CD4-positive, alpha-beta T cell treated with Interleukin-12 subunit alpha and Interleukin-12 subunit beta, for 1 hour (primary cell): ENCODE measurements at places on chromosomes 11 and 22.

DNA sequence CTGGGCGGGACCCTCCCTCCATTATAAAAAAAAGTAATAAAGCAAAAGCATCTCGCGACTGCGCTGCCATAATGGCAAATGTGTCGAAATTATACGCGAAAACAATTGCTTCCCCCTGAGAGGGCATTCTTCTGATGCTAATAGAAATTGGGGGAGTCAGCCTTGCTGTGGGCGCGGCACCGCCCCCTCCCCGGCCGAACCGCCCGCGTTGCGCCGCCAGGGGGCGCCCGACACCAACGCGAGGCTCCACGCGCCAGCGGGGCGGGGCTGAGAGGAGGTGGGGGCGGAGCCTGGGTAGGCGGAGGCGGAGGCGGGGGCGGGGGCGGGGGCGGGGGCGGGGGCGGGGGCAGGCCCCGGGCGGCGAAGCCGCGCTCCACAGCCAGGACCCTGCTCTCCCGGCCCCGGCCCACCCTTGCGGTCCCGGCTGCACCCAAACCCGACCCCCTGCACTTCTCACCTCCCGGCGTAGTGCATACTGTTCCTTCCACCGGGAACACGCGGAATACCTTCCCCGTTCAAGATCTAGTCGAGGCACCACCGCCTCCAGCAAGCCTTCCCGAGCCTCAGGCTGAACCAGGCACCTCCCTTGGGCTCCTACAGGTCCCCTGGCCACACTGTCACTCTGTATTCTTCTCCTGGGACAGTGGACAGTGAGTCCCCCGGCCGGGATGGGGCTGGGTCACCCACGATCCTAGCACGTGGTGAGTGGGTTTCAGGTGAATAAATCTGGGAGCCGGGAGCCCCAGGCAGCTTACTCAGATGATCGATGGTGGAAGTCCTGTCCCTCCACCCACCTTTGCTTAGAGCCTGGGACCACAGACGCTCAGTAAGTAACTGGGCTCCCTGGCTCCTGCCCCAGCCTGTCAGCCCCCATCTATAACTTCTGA is 15.5 kb upstream of the UPK3A start:
- DNase-seq, result peak; percentile 90

GRCh38 chr22:17866127-17866526 is 91.9 kb upstream of the BID start:
- DNase-seq, result no peak

DNA sequence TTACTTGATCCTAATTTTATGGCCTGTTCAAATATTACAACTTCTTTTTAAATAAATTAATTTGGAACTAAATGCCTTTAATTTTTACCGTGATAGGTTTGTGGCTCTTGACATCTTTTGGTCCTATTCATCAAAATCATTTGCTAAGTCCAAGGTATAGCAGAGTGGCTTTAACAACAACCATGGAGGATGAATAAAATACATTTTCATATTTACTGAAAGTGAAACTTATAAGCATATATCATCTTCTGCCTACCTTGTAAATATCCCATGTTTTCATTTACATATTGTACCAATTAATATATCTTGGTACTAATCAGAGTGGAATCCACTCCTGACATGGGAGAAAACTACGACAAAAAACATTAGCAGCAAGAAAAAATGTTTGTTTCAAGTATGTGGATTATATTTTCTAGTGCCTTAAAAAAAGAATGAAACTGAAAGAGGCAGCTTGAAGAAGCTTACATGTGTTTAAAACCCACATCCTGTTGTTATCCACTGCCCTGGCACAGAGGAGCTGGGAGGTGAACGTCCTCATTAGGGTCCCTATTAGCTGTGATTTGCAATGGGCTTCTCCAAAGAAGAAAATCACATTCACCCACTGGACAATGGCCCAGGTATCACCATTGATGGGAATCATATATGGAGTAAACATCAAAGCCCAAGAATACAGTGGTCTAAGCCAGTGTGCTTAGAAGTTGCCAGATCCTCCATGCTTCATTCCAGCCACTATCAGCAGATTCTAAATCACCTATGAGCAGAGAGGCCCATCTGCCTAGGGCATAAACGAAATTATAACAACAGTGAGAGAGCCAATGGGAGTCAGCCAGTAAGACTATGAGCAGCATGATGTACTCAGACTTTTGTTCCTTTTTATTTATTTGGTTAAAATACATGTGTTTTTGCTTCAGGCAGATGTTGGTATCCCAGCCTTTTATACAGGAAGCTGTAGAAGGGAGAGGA is 84.7 kb downstream of the MAML2 start:
- DNase-seq, result peak; percentile 69

GRCh38 chr11:132289590-132290256 is 919.3 kb downstream of the NTM start:
- no peak for DNase-seq

DNA sequence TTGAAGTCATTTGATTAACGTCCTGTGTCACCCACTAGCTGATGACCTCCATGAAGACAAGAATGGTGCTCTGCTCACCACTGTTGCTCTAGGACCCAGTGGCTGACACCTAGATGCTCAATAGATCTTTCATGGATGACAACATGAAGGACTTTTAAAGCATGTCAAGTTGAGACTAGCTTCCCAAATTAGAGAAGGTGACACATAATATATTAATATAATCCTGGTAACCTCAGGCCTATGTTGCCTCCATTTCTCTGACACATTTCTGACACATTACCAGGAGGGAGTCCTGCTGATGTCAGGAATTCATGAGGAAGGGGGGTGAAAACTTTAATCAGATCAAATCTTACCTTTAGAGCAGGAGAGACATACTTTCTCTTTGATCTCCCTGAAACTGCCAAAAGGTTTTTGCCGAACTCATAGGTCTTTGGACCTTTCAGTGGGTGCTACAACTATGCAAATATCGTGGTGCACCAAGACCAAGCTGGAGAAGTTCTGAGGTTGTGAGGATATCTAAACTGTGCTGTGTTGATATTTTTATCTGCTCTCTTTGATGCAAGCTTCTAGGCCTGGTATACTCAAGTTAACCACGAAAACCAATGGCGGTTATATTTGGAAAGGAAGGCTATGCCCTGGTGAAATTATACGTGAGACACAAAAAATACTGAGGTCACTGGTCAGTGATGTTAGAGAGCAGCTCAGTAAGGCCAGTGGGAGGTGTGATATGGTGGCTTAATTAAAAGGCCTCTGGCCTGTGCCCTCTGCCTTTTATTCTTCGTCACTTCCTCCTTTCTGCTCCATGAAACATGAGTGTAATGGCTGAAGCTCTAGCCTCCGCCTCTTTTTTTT is 13.2 kb upstream of the AMPD3 start:
- DNase-seq, result no peak

GRCh38 chr22:20299746-20300136 is 20.1 kb downstream of the DGCR6L start:
- DNase-seq, result no peak

DNA sequence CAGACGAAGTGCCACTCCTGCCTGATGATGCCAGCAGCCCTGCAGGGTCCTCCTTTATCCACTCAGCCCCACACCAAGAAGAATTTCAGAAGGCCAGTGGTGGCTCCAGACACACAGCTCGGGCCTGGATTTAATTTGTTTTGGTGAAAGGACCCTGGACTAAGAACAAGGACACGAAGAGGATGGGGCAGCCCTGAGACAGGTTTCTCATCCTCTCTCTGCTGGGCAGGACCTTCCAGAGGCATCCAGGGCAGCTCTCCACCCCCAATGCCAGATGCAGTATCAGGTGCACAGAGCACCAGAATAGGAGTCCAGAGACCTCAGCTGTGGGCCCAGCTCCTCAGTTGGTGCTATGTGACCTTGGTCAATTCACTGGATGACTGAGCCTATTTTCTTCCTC is 72.0 kb downstream of the TRIM29 start:
- DNase-seq, result no peak

- DNase-seq, result no peak
Observed at GRCh38 chr22:47465809-47466208, 703.4 kb downstream of the TBC1D22A start.

- DNase-seq, result peak; percentile 67
Observed at GRCh38 chr11:2444821-2445745, at the start of gene KCNQ1. Gene KCNQ1, plus strand, starts transcription at chr11:2445008. Its CDS starts 91 bp downstream, at chr11:2445099.

DNA sequence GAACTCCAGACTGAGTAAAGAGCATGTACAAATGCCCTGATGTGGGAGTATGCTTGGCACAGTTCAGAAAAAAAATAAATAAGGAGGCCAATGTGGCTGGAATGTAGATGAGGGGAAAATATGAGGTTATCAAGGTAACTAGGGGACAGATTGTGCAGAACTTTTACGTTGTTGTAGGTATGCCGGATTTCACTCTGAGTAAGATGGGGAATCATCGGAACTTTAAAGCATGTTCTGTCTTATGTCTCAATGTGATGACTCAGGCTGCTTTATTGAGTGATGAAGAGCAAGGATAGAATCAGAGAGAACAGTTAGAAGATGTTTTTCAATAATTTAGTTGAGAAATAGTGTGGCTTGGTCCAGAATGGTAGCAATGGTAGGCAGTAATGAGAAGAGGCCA is 130.4 kb downstream of the C11orf87 start:
- DNase-seq, result no peak

GRCh38 chr11:57735619-57736298 is 5.5 kb upstream of the SELENOH start:
- DNase-seq, result no peak

DNA sequence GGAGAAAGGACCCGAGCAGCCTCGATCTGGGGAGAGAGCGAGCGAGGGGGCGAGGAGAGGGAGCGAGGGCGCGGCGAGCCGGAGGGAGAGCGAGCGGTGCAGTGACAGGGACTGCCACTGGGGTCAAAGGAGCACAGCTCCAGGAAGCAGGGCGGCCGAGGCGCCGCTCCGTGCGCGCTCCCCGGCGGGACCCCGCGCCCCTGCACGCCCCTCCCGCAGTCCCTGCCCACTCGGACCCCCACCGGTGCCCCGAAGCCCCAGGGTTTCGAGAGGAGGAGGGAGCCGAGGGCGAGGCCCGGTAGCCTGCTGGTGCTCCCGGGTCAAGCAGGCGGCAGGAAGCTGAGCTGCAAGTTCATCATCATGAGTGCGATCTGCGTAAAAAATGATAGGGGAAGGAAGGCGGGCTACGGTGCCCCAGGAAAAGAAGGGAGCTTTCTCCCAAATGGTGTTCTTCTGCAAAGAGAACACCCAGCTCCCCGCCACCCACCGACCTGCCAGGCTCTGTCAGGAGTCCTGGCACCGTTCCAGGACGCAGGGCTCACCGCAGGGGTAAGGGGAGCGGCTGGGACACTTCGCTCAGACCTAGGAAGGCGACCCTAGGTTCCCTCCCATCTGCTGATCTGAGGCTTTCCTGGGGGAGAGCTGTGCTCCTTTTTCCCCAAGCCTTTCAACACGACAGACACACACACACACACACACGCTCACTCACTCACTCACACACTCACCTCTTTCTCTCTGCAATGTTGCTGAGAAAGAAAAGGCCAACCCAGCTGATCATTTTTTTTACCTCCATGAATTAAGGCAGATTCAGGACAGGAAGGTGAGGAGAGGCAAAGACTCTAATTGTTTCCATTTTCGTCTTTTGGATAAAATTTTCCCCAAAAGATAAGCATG is at the start of gene MPPED2:
TSS of gene MPPED2 (minus strand) at position 103 of the 894 bp plus-strand sequence. CDS start 5,980 bp downstream, outside the sequence.
- DNase-seq, result no peak

DNA sequence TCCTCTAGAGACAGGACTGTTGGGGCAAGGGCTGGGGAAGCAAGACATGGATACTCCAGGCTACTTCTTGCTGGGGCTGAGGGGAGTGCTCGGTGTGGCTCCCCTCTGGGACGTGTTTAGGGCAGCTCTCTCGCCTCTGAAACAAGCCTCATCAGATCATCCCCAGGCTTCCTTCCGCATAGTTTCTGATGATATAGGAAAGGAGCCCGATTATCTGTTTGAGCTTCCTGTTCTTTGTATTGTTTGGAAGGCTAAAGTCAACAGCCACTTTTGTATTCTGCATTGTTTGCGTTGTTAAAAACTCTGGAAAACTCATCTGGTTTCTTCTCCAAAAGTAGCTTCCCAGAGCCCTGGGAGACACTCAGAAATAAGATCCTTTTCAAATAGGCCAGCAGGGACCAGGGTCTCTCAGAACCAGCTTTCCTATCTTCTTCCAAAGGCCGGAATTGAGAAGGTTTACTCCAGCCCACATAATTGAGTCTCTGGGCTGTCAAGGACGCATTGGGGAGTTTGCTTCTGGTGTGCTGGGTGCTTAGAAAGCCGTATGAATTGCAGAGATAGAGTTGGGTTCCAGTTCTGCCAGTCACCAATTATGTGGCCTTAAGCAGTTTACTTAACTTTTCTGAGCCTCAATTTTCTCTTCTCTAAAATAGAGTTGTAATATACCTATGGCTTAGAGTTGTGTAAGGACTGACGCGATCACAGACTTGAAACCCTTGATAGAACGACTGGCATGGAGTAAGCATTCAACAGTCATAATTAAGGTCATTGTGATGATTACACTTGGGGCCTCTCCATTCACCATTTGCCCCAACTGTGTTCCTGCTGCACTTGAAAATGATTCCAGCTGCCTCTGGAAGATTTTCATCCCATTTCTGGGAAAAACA is 19.1 kb downstream of the CD44 start:
- DNase-seq, result no peak

GRCh38 chr11:75031224-75031753 is 42.6 kb downstream of the NEU3 start:
- DNase-seq, result no peak

GRCh38 chr11:78112582-78113275 is 26.7 kb downstream of the ALG8 start:
- DNase-seq, result no peak

DNA sequence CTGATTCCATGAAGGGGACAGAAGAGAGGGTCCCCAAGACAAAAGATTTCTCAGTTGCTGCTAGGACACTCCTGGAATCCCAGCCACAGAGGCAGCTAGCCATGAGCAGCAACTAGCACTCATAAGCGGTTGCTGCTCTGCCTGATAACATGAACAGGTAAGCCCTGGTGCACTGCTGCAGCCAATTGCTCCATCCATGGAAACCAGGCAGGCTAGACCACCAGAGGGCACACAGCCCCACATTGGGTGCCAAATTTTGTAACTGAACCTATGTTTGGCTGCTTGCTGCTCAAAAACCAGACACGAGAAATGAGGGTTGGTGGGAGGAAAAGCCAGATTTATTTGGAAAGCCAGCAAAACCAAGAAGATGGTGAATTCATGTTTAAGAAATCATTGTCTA is 21.9 kb upstream of the QSER1 start:
- peak; percentile 35 for DNase-seq

- no peak for DNase-seq
Observed at GRCh38 chr11:10329935-10330334, 25.1 kb downstream of the ADM start.

- no peak for DNase-seq
Observed at GRCh38 chr11:47869544-47870393, 21.6 kb upstream of the NUP160 start.

DNA sequence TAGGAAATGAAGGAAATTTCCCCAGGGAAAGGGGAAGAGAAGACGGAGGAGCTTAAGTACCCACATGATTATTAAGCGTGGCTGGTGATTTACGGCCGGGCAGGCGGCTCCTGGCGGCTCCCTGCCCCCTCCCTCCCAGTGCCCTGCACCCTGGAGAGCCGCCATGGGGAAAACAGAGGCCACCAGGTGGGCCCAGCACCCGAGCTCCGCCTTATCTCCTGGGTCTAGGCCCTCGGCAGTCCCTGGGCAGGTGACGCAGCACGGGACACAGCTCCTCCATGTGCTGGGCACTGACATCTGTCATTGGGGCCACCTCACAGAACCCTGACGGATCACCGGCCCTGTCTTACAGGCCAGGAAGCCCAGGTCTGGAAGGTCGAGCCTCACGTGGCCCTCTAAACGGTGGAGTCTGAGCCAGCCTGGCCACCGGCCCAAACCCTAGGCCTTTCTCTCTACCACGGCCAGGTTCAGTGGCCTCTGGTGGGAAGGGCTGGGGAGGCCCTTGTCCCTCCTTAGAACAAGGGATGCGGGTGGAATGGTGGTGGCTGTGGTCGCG is 60.2 kb upstream of the PPARA start:
- no peak for DNase-seq
